Islet precursor cell (in vitro differentiated cells): ENCODE measurements at places on chromosomes 6 and 20.

GRCh38 chr20:24134284-24134683, 145.7 kb upstream of the GGTLC1 start:
- peak; percentile 75 for DNase-seq

GRCh38 chr6:38552121-38552520, 87.6 kb downstream of the BTBD9 start:
- DNase-seq, result no peak

- DNase-seq, result no peak
Measured at GRCh38 chr6:24640166-24640565, 5.8 kb downstream of the KIAA0319 start.

DNA sequence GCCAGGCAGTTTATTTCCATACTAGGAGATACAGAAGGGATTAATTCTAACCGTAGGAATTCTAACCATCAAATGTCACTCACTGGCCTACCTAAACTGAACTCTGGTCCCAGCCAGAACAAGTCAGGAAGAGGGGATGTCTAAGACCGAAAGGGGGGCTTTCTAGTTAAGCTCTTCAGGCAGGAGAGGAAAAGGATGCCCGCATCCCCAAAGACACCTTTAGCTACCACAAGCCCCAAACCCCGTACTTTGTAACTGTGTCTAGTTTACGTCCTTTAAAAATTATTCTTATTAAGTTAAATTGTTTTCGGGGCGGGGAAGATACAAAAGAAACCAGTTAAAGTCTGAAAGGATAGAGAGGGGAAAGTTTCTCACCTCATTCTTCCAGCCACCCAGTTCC, 1.2 kb upstream of the ZNF76 start:
- DNase-seq, result no peak

- no peak for DNase-seq
Measured at GRCh38 chr6:125296471-125296870, 5.3 kb downstream of the HDDC2 start.

- no peak for DNase-seq
Measured at GRCh38 chr6:31750411-31751022, 10.7 kb downstream of the MSH5 start.
